Mesendoderm (in vitro differentiated cells): ENCODE measurements at places on chromosomes 4 and X.

DNA sequence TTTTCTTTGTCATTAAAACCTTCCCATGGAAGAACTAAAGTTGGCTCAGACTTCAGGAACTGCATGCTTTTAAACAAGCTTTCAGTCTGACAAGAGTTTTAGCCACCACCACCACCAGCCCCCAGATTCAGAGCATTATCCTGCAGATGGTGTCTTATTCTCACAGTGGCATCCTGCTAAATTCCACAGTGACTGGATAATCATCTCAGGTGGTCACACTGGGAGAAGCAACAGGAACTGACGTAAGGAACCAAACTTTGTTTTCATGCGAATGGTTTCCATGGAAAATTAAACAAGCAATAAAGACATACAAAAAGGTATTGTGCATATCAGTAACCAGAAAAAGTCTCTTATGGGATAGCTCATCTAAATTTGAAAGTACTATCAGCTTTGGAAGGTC lies 370.7 kb downstream of the FBXW7 start:
- H3K27ac ChIP-seq, result no peak overlapping the region
- H3K27me3 ChIP-seq, result no peaks in the 10 kb centered on the region
- H3K36me3 ChIP-seq, result no peaks in the 10 kb centered on the region
- no peak overlapping the region for H3K4me3 ChIP-seq
- peaks cover 12% of the 10 kb centered on the region for H3K4me1 ChIP-seq

GRCh38 chr4:128823025-128823661 lies 13.6 kb downstream of the JADE1 start:
- no peak for DNase-seq
- H3K27me3 ChIP-seq, result no peaks in the 10 kb centered on the region
- H3K4me3 ChIP-seq, result no peak overlapping the region
- H3K4me1 ChIP-seq, result peaks cover 15% of the 10 kb centered on the region
- H3K36me3 ChIP-seq, result no peaks in the 10 kb centered on the region

GRCh38 chrX:87409113-87409841 lies 108.3 kb upstream of the KLHL4 start:
- no peak overlapping the region for H3K4me3 ChIP-seq
- H3K27me3 ChIP-seq, result no peaks in the 10 kb centered on the region
- no peak overlapping the region for H3K27ac ChIP-seq
- H3K4me1 ChIP-seq, result no peaks in the 10 kb centered on the region
- DNase-seq, result peak; percentile 6
- H3K36me3 ChIP-seq, result no peaks in the 10 kb centered on the region

DNA sequence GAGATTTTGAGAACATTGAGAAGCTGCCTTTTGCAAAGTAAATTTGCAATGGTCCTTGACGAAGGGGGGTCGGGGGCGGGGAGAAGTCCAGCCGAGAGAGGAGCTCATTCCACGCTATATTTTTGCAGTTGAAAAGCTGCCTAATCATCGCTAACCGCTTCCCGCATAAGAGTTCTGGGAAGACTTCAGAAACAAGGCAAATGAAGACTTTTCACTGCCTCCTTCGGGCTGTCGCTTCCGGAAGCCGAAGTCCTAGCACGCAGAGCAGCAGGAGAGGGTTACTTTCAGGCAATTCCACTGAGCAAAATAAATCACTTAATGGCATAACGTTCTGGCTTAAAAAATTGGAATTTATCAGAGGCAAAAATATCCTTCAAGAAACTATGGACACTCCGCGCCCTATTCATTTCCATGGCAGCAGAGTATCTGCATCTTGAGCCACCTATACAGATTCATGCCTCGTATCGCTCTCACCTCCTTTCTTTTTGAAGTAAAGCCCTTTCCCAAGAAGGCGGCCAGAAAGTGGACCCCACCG lies 2.6 kb upstream of the LRAT start:
- H3K27me3 ChIP-seq, result peaks cover 19% of the 10 kb centered on the region
- H3K36me3 ChIP-seq, result no peaks in the 10 kb centered on the region
- no peak for DNase-seq
- H3K27ac ChIP-seq, result no peak overlapping the region
- H3K4me3 ChIP-seq, result no peak overlapping the region
- peaks cover 13% of the 10 kb centered on the region for H3K4me1 ChIP-seq

DNA sequence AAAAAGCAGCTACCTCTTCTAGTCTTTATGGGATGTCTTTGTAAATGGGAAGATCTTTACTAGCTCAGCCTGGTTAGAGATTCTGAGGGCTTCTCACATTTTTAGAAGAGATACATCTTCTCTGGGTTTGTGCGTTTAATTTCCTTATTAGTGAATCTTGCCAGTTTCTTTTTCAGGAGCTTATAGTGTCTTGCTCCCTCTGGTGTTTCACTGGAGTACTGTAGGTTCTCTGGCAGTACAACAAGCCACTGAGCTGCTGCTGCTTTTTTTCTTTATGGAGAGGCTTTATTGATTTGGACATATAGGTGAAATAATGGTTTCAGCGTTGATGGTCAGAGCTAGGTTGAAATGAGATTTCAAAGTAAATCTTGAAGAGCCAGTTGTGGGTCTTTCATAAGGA lies 82.9 kb downstream of the LAS1L start:
- H3K36me3 ChIP-seq, result no peaks in the 10 kb centered on the region
- no peaks in the 10 kb centered on the region for H3K4me1 ChIP-seq
- H3K4me3 ChIP-seq, result no peak overlapping the region
- DNase-seq, result peak; percentile 55
- H3K27ac ChIP-seq, result no peak overlapping the region

- H3K4me1 ChIP-seq, result no peaks in the 10 kb centered on the region
- no peaks in the 10 kb centered on the region for H3K36me3 ChIP-seq
- no peak overlapping the region for H3K27ac ChIP-seq
- DNase-seq, result peak; percentile 74
- no peaks in the 10 kb centered on the region for H3K27me3 ChIP-seq
Measured at GRCh38 chr4:82223715-82224114, 150.1 kb downstream of the HNRNPD start.

GRCh38 chrX:135295944-135296305 lies 13.4 kb upstream of the ETDC start:
- no peak overlapping the region for H3K27ac ChIP-seq
- no peak overlapping the region for H3K4me3 ChIP-seq
- H3K4me1 ChIP-seq, result no peaks in the 10 kb centered on the region
- no peaks in the 10 kb centered on the region for H3K27me3 ChIP-seq
- DNase-seq, result no peak

GRCh38 chr4:20486433-20486832 lies 213.8 kb upstream of the PACRGL start:
- DNase-seq, result no peak
- no peak overlapping the region for H3K4me3 ChIP-seq
- H3K27ac ChIP-seq, result no peak overlapping the region
- H3K27me3 ChIP-seq, result no peaks in the 10 kb centered on the region
- no peaks in the 10 kb centered on the region for H3K4me1 ChIP-seq

DNA sequence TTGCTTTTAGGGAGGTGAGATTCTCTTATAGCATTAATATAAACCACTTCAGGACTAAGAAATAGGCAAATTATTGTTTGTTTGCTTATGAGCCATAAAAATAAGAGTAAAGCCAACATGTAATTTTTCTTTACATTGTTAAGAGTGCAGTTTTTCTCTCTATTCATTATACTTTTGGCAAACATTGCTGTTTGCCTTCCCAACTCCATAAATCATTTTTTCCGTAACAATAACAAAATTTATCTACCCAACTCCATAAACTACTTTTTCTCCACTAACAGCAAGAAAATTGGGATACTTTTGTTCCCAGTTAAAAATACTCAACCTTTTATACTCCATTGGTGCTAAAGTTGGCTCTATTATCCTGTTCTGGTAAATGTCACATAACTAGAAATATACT lies 229.7 kb upstream of the GPRIN3 start:
- DNase-seq, result no peak
- no peaks in the 10 kb centered on the region for H3K27me3 ChIP-seq
- no peaks in the 10 kb centered on the region for H3K4me1 ChIP-seq
- no peak overlapping the region for H3K4me3 ChIP-seq
- no peak overlapping the region for H3K27ac ChIP-seq
- H3K36me3 ChIP-seq, result no peaks in the 10 kb centered on the region

DNA sequence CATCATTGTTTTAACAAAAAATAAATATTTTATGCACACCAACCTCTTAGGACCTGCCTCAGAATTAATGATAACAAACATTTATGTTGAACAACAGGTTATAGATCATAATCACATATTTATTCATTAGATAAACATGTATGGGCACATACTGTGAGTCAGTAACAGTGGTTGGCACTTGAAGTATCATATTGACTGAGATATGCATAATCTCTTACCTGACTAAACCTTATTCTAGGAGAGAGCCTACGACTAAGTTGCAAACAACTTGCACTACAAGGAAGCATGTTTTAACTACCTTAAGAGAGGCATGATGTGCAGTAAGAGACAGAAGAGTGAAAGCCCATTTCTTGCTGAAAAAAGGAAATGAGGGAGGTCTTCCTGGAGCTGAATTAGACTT lies 6.5 kb upstream of the DACH2 start:
- H3K36me3 ChIP-seq, result no peaks in the 10 kb centered on the region
- no peak overlapping the region for H3K4me3 ChIP-seq
- no peaks in the 10 kb centered on the region for H3K4me1 ChIP-seq
- H3K27ac ChIP-seq, result no peak overlapping the region
- no peaks in the 10 kb centered on the region for H3K27me3 ChIP-seq

- peaks cover 2% of the 10 kb centered on the region for H3K4me1 ChIP-seq
- H3K36me3 ChIP-seq, result no peaks in the 10 kb centered on the region
- no peak overlapping the region for H3K4me3 ChIP-seq
- no peaks in the 10 kb centered on the region for H3K27me3 ChIP-seq
Measured at GRCh38 chr4:40656201-40656863, 26.7 kb upstream of the RBM47 start.

GRCh38 chrX:129984111-129984958 lies 1.9 kb downstream of the BCORL1 start:
- H3K27ac ChIP-seq, result no peak overlapping the region
- no peaks in the 10 kb centered on the region for H3K4me1 ChIP-seq
- H3K4me3 ChIP-seq, result peak overlapping the region; percentile 24
- no peak for DNase-seq

DNA sequence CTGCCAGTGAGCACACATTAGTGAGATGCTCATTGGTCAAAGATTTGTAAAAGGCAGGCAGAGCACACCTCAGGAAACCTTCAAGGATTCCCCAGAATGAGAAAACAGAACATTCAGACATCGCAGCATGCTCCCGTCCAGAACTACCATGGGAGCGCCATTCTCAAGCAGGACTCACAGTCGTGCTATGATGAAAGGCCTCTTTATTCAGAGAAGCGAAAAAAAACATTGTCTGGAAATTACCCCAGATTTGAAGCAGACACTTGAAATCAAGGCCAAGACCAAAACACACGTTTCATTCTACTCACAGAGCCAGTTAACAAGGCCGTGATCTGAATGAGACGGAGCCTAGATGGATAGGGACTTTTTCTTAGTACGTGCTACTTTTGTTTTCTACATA lies 961.8 kb upstream of the TENM3 start:
- H3K27ac ChIP-seq, result no peak overlapping the region
- H3K4me1 ChIP-seq, result no peaks in the 10 kb centered on the region
- no peaks in the 10 kb centered on the region for H3K27me3 ChIP-seq
- no peaks in the 10 kb centered on the region for H3K36me3 ChIP-seq

DNA sequence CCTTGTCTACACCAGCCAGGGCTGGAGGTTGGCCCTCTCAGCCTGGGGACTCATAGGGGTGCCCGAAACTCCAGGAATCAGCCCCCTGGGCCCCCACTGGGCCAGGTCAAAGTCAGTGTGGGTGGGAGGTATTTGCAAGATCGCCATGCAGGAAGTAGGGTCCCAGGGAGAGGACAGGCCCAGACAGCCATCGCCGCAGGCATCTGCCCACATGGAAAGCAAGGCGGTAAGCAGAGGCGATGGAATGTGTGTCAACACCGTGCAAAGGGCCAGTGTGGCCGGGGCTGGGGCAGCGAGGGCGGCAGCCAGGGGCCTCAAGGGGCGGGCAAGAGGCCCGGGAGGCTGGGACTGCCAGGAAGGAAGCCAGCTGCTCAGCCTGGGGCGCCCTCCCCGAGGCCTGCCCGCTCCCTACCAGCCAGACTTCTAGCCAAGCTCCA lies 19.3 kb upstream of the DUSP9 start:
- no peak for DNase-seq
- no peak overlapping the region for H3K27ac ChIP-seq
- no peaks in the 10 kb centered on the region for H3K27me3 ChIP-seq
- no peak overlapping the region for H3K4me3 ChIP-seq
- H3K36me3 ChIP-seq, result no peaks in the 10 kb centered on the region

- H3K27me3 ChIP-seq, result no peaks in the 10 kb centered on the region
- no peak for DNase-seq
- H3K36me3 ChIP-seq, result no peaks in the 10 kb centered on the region
- no peaks in the 10 kb centered on the region for H3K4me1 ChIP-seq
- H3K4me3 ChIP-seq, result no peak overlapping the region
- H3K27ac ChIP-seq, result no peak overlapping the region
Measured at GRCh38 chr4:1523033-1523432, 116.8 kb upstream of the NKX1-1 start.

- DNase-seq, result no peak
- H3K4me3 ChIP-seq, result no peak overlapping the region
- no peaks in the 10 kb centered on the region for H3K4me1 ChIP-seq
- H3K36me3 ChIP-seq, result no peaks in the 10 kb centered on the region
Measured at GRCh38 chr4:13129095-13129494, 355.0 kb downstream of the RAB28 start.

GRCh38 chr4:186954509-186954908 lies 230.9 kb upstream of the FAT1 start:
- H3K4me1 ChIP-seq, result no peaks in the 10 kb centered on the region
- DNase-seq, result no peak
- no peak overlapping the region for H3K4me3 ChIP-seq
- H3K27ac ChIP-seq, result no peak overlapping the region
- H3K27me3 ChIP-seq, result no peaks in the 10 kb centered on the region

DNA sequence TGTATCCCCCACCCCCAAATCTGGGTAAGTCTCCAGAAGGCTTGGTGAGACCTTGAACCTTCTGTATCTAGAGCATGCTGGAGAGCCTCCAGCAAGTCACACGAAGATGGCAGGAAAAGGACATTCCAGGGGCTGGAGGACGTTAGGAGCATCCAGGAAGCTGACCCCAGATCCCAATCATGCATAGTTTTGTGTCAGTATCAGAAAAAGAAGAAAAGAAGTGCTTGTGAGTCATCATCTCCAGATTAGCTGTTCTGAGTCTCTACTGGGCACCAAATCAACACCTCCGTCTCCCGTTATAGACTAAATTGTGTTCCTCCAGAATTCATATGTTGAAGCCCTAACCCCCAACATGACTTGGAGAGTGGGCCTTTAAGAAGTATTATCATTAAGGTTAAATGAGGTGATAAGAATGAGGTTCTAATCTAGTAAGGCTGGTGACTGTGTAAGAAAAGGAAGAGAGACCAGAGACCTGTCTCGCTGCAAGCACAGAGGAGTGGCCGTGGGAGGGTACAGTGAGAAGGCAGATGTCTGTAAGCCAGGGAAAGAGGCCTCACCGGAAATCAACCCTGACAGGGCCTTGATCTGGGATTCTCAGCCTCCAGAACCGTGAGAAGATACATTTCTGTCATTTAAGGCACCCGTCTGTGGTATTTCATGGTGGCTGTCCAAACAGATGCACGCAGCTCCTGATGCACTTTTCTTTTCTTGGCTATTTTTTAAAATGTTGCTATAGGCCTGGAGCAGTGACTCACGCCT lies 38.1 kb upstream of the CLDN24 start:
- DNase-seq, result peak; percentile 42
- H3K27me3 ChIP-seq, result no peaks in the 10 kb centered on the region
- no peak overlapping the region for H3K27ac ChIP-seq
- H3K4me3 ChIP-seq, result no peak overlapping the region
- H3K4me1 ChIP-seq, result no peaks in the 10 kb centered on the region
